Sigmoid colon (tissue), 7 donors: ENCODE measurements at places on chromosomes 5 and 9. TPM values are rescaled to one million over a fixed set of nuclear protein-coding genes. Genes with fewer than 3 reads are reported as not detected.

GRCh38 chr9:84121991-84122523 lies 141.5 kb downstream of the RMI1 start:
- H3K27me3 ChIP-seq = peaks cover 3% of the 10 kb centered on the region
- H3K36me3 ChIP-seq = no peaks in the 10 kb centered on the region
- no peak overlapping the region for H3K27ac ChIP-seq
- H3K4me3 ChIP-seq = no peak overlapping the region

MARCOL gene
- total RNA-seq = 1.8 TPM

DNA sequence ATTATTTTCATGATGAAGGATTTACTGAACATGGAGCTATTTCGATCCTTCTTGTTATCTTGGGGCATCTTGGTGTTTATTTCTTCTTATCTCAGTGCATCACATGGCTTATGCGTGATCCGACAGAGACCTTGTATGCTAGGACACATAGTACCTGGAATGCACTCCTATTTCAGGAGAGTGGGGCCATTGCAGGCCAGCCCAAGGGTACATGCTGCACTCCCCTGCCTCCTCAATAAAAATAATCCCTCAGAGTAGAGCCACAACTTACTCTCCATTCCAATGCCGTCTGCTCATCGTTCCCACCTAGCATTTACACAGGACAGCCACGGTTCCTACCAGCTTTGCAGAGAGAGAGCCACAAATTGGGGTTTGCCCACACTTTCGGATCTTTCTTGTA lies 43.5 kb downstream of the PCSK5 start:
- no peak for DNase-seq
- no peaks in the 10 kb centered on the region for H3K4me1 ChIP-seq
- H3K27me3 ChIP-seq = no peaks in the 10 kb centered on the region
- peaks cover 21% of the 10 kb centered on the region for H3K36me3 ChIP-seq
- no peak overlapping the region for H3K4me3 ChIP-seq
- no peak overlapping the region for H3K27ac ChIP-seq

DNA sequence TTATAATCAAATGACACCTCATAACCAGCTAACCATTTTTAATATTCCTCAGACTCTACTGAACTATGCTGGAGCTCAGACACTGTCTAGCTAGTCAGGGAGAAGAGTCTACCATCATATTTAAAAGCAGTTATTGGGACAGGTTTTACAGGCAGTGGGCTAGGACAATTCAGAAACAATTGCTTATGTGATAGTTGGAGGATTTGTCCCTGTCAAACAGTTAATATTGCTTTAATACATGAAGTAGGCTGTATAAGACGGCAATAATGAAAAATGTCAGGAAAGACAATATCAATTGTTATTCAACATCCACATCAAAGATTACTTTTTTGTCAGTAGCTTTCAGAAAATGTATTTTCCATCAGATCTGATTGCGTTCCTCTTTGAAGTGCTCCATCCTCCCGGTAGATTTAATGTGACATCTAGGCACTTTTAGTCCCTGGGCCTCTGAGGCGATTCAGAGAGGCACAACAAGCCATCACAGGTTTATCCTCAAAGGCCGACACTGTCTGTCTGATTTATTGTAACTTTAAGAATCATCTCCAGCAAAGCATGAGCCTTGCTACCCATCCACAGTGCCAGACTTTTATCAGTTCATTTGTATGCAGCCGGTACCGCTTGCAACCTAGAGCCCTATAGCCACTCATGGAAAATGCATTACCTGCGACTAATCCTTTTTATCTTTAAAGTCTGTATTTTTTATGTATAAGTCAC lies 152.2 kb downstream of the PSAT1 start:
- no peak for DNase-seq
- no peaks in the 10 kb centered on the region for H3K27me3 ChIP-seq

PCA3 gene
- not detected for total RNA-seq

UAP1L1 gene
- 5.7 TPM for total RNA-seq

SVEP1 gene
- total RNA-seq = 43.5 TPM

NME5 gene
- 3.3 TPM for total RNA-seq

DNA sequence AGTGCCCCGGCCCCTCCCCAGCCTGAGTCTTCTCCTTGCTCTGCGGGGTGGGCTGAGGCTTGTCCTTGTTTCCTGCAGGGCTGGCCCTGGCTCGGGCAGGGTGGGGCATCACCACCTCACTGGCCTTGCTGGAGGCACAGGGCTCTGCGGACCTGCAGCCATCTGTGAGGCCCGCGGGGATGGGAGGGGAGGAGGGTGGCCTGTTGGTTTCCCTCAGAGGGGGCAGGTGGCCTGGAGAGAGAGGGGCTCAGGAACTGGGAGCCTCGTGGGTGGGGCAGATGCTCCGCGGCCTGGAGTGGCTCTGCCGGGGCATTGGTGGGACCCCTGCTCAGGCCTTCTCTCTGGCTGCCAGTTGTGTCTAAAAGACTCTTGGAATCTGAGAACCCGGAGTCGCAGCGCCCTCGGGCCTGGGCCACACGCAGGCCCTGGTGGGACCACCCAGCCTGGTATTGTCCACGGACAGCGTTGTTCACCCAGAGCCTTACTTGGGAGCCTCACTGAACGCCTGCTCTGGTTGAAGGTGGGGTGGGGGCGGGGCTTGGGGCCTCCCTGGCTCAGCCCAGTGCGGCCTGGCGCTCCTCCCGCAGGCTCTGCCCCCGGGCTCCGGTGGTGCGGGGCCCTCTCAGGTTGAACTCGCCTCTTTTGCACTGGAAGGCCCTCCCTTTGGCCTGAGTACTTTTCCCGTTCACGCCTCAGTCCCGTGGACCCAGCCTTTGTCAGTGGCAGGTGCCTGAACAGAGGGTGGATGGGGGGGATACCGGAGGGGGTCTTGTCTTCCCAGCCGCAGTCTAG lies 111.3 kb downstream of the RXRA start:
- H3K4me1 ChIP-seq = peaks cover 70% of the 10 kb centered on the region
- DNase-seq = no peak
- no peak overlapping the region for H3K4me3 ChIP-seq

EQTN gene
- total RNA-seq = not detected
